Activated T-helper 1 cell treated with anti-CD3 and anti-CD28 coated beads, Interleukin-2, amount 50 U/mL, for 16 hours (primary cell): ENCODE measurements at places on chromosomes 3 and 15.

DNA sequence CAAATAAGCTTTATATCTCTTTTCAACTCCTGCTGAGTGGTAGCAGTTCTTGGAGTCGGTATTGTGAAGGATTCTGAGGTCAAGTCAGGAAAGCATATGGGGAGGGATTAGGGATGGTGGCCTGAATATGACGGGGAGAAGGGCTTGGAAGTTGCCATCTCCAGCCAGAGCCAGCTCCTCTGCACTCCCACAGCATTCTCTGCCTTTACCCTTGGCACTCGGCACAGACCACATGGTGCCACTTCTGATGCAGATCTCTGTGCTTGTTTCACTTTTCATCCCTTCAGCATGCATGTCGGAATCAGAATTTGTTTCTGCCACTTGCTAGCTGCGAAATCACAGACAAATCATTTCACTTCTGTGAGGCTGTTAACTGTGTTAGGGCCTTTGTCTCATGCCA lies 52.5 kb downstream of the RAB11A start:
- DNase-seq: no peak

DNA sequence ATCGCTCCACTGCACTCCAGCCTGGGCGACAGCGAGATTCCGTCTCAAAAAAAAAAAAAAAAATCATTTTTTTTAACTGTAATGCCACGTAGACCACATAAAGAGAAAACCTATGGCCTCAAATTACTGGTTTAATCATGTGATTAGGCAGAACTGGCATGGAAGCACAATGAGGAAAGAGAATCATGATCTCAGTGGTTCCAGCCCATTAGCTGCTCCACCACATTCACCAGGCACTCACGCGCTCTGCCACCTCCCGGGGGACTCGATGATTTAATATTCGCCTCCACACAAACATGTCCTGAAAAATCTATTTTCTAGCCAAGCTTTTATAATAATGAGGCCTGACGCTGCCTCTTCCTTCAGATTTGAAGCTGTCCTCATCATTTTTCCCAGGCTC lies 204.7 kb downstream of the TBL1XR1 start:
- no peak for DNase-seq

GRCh38 chr3:64494526-64494925 lies 193.3 kb downstream of the ADAMTS9 start:
- DNase-seq: no peak

GRCh38 chr3:181886676-181887075 lies 175.0 kb downstream of the SOX2 start:
- no peak for DNase-seq

DNA sequence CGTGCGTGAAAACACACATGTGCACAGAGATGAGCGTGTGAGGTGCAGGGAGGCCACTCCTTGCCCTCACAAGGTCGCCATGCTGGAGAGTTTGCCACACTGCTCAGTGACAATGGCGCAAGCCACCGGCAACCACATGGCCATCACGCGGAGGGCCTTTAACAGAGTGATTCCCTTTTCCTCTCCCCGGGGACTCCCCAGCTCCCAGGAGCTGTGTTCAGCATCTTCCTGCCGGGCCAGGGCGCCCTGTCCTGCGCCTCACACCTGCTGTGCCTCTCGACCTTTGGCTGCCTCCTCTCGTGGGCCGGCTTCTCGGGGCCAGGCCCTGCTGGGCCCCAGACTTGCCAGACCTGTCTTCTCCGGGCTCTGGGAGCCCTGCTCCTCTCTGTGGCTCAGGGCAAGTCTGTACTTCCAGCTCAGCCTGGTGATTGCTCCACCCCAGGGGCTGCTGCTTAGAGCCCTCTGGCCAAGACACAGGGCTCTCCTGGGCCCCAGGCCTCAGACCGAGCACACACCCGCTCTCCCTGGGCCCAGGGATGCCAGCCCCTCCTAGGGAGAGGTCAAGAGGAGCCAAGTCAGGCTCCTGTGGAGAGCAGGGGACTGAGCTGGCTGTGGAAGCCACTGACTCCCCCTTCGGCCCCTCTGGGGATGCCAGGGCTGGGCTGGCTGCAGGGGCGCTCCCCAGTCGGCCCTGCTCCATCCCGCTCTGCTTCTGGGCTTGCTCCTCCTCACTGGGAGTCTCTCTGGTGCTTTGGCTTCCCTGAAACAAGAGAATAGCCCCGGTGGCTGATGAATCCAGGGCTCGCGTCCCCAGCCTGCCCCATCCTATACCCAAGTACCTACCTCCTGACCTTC lies 5.6 kb downstream of the CCDC9B start:
- no peak for DNase-seq

GRCh38 chr3:23645533-23646183 lies 160.1 kb upstream of the UBE2E1 start:
- no peak for DNase-seq

- DNase-seq: no peak
These were observed 48.9 kb downstream of the KBTBD8 start for GRCh38 chr3:67047051-67047450.

DNA sequence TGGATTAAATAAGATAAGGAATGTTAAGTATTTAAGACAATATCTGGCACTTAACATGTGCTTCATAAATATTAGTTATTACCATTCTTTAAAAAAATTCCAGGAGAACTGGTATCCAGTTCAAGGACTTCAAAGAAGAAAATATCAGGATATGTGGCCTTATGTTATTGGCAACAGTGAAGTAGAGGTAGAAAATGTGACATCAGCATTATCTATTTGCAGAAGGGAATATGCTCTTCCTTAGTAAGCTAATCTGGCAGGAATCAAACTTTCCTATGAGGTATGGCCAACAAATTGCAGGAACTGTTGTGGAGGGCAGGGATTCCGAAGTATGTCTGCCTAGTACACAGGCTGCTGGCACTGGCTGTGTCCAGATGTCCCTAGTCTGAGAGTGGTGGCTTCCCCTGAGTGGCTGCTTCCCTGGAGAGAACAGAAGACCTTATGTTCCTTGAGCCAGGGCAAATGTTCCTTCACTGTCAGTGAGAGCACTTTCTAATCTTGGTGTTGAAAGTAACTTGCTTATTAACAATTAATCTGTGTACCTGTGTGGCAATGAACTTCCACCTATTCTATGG lies 351.7 kb upstream of the THRB start:
- no peak for DNase-seq

- no peak for DNase-seq
These were observed 11.8 kb upstream of the UACA start for GRCh38 chr15:70775160-70775559.
